Kidney epithelial cell (primary cell): ENCODE measurements at places on chromosomes 3 and 15.

- DNase-seq = no peak
Measured at GRCh38 chr3:70342149-70342548, 29.7 kb upstream of the MDFIC2 start.

DNA sequence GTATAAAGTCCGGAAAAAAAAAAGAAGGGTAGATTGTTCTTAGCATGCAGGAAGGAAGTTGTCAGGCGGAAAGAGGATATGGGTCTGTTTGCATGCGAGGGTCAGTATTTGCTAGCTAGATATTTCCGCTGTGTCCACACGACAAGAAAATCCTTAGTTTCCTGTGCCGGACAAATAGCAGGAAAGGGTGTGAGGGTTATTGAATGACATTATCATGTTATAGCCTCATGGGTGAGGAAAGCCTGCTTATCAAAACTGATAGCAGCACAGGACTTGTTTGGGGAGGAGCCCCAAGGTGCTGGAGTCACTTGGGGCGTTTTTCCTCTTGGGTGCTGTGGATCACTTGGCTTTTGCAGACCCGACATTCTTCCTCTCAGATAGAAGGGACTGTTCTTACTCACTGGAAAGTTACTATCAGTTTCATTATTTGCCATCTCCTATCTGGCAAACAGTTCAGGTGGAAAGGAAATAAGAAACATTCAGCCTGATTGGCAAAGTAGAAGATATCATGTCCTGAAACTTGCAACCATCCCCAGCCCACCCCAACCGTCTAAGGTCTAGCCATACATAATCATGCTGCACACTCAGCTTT lies 127.2 kb upstream of the DPH6 start:
- DNase-seq = no peak

DNA sequence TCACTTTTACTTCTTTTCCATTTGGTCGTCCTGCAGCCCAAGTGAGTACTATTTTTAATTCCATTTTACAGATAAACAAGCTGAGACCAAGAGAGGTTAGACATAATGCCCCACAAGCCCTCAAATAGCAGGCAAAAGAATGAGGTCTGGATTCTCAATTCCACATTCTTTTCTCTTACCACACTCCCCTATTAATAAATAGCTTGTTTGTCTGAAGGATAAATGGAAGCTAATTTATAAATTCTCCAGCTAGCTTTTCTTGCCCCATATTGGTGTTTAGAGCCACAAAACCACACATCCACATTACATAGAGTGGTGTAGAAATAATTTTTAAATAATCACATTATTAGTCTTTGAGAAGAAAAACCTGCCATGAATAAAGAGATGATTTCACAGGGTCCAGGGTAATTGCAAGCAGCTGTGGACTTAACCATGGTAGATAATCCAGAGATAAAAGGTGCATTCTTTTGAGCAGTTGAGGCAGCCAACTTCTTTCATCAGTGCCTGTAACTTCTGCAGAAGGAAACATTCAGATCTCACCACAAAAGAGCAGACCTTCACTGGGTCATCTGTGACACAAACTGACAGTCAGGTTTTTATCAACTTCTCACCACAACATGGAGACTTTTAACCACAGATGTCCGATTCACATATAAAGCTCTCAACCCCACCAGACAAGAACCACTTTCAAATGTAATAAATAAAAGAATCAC lies 313.4 kb upstream of the STT3B start:
- no peak for DNase-seq

- no peak for DNase-seq
Measured at GRCh38 chr3:120145542-120146285, 51.5 kb upstream of the GSK3B start.

DNA sequence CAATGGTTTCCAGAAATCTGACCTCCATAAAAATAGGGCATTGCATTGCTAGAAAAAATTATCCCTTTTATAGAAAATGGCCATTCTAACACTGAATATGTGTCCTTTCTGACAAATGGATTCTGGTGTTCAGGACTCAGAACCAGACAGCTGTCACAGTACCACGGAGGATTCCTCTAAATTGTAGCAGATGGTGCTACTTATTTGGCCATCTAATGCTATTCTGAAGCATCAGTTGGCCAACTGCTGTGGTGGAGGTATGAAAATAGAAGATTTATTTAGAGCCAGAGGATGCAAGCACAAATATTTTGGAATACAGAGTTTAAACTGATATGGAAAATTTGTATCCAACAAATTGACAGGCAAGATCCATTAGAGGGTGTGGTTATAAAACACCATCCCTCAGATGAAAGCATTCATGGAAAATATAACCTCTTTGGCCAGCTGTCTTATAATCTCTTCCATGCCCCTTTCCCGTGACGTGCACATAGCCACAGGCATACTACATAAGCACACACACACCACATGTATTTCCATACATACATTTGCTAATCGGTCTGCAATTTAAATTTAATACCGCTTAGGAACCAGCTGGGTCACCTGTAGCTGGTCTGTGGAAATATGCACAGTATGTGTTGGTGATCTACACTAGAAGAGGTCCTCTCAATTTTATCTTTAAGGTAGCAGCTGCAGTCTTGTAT lies 302.7 kb upstream of the KCNMB2 start:
- no peak for DNase-seq

DNA sequence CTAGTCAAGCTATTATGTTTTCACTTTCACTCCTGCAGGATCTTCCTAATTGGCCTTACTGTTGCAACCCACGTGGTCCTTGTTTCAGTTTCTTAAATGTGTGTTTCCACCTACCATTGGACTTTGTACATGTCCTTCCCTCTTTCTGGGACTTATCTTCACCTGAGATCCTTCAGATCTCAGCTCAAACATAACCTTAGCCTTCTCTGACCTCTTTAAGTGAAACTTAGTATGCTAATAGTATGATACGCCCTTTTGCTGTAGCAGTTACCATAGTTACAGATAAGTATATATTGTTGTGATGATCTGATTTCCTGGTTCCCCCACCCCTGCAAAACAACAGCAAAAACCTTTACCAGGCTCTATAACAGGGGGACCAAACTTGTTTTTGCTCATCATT lies 35.2 kb downstream of the U2SURP start:
- no peak for DNase-seq

DNA sequence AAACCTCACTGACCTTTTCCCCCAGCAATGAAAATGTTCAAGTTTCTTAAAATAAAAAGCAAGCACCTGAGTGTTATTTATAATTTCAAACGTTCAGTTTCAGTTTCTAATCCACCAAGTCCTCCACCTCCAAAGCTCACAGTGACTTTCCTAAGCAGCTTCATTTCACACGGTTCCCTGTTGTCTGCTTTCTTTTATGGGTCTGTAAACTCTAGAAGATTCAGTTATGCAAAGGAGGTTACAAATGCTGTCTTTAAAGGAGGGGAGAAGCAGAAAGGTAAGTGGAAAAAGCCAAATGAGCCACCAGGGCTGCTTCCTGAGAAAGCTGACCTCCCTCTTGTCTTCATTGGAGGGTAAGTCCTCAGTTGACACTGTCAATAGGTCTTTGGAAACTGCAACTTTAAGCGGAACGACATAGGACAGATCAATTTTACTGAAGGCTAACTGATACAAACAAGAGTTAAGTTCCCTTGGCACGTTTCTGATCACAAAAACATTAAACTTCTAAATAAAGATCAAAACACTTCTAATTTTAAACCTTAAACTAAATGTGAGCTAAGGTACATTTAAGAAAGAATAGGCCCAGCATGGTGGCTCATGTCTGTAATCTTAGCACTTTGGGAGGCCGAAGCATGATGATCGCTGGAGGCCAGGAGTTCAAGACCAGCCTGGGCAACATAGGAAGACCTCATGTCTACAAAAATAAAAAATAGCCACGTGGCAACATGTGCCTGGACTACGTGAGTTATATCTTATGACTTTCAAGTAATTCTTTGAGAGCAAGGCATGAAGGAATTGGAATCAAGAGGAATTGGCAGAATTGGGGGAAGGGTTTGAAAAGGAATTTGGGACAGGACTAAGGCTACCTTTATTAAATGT lies 151.9 kb upstream of the UBE2E1 start:
- no peak for DNase-seq

GRCh38 chr3:45188719-45189659 lies 37.1 kb downstream of the TMEM158 start:
- no peak for DNase-seq

DNA sequence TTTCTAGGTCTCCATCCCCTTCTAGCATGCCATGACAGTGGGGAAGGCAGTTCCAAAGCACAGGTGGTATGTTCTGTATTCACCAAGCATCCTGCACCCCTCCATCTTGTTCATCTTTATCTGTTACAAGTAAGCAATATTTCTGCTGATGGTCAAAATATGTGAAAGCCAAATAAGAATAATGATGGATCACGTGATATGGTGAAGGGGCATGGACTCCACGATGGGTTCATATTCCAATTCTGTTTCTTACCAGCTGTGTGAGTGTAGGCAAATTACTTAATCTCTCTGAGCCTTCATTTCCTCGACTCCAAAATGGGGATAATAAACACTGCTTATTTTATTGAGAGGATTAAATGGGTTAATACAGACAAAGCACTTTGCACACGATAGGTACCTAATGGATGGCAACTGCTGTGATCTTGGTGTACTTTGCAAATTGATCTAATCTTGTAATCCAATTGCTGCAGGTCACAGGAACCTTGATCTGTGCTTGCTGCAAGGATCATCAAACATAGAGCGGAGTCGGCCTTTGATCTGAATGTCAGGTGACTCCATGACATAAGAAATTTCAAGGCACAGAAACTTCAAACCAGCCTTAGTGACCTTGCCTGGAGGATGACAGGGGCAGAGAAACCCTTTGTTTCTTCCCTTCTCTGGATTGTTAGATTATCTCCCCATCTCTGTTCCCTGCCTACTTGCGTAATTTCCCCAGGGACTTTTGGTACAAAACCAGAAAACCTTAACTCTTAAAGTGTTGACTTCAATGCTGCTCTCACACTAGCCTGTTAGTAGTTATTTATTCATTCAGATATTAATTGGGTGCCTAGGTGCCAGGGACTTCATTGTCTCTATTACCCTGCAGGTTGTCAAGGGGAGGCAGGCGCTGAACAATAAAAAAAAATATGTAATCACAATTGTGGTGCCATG lies 25.8 kb downstream of the SIAH2 start:
- no peak for DNase-seq

DNA sequence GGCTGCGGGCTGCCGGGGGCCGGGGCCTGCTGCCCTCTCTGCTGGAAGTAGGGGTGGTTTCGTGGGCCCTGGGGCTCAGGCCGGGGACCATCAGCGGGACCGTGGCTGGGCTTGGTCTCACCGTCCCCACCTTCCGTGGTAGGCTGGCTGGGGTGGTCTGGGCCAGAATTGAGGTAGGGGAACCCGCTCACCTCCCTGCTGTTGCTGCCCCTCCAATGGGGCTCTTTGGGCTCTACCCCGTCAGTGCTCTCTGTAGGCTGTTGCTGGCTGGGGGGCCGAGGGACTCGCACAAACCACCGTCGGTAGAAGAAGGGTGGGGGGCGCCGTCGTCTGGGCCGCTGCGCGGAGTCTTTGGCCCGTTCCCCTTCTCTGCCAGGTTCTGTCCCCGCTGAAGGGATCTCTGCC lies 23.4 kb downstream of the RGMA start:
- no peak for DNase-seq

- DNase-seq = no peak
Measured at GRCh38 chr3:12759097-12759679, at the start of gene TMEM40. Gene TMEM40 (minus strand): TSS chr3:12759259. CDS start chr3:12749832, 9,427 bp downstream.

DNA sequence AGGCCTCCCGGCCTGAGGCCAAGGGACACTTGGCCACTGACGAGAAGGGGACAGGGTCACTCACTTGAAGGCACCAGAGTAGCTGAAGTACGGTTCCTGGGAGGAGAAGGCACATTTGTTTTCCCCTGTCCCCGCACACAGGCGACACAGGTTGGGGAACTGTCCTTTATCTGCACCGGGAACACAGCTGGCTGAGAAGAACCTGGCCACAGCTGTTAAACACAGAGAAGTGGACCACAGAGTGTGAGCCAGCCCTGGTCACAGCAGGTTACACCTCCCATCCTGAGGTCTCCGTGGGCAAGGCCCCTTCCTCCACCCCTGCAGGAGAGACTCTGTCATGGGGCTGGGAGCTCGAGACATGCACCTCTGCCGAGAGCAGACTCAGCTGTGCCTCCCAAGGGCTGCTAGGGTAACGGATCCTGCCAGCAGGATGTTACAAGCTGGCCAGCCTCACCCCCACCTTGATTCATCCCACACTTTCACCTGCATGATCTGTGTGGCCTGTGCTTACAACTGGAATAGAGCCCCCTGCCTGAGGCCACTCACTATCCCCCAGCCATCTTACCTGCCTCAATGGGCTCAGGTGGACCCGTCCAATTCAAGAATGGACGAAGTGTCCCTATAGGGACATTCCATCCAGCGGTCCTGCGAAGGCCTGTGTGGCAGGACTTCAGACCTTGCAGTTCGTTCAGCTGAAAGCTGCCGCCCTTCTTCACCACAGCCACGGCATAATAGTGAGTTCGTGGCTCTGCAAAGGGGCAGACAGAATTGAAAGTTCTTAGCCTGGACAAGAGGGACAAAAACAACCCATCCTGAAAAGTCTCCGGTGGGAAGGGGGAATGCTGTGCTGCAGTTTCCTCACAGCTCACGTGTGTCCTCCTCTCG lies 9.2 kb downstream of the LTF start:
- no peak for DNase-seq

DNA sequence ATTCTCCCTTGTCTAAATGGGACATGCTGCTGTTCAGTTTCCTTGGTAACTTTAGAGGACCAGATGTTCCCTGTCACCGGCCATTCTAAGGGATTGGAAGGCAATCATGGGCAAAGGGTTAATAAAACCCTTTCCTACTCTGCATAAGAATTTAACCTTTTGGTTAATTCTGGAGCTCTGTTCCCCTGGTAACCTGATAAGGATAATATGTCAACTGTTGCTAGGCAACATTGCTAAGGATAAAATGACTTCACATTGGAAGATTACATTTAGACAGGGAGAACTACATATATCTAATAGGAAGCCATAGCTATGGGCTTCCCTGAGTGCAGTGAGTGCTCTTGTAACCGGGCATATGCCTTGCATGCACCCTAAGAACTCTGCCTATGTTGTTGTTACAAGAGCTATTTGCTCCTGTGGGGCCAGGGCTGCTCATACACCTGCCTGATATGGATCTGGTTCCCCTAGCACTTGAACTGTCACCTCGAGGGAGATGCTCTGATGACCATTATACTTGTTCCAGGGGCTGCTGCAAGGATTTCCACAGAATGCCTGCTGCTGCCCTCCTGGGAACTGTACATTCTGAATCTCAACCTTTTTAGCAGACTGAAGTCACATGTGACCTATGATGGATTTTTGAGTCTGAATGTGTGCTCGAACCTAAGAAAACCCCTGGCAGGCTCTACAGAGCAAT lies 326.3 kb upstream of the PDZRN3 start:
- no peak for DNase-seq

DNA sequence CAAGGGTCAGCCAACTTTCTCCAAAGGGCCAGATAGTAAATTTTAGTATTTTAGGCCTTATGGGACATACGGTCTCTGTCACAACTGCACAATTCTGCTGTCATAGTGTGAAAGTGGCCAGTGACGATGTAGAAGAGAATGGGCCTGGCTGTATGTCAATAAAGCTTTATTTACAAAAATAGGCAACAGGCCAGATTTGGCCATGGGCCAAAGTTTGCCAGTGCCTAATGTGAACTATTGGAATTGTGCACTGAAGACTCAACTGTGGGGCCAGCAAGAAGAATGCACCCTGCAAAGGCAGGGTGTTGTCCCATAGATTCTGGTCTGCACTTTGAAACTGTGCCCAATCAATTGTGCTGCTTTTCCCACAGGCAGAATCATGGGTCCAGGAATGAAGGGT lies 69.4 kb upstream of the PRR23E start:
- no peak for DNase-seq

GRCh38 chr3:144112036-144112435 lies 140.4 kb downstream of the DIPK2A start:
- DNase-seq = no peak
